ENCODE measurements at places on chromosomes 4 and X.

- no peak for DNase-seq
These were observed 97.9 kb upstream of the PDHA1 start for GRCh38 chrX:19245711-19246269.

GRCh38 chrX:121635141-121635540 lies 587.7 kb downstream of the GLUD2 start:
- DNase-seq: peak; percentile 74

- peak; percentile 43 for DNase-seq
These were observed 1.3 kb downstream of the PTPN13 start for GRCh38 chr4:86595426-86595805.

GRCh38 chr4:115923152-115923551 lies 809.7 kb upstream of the NDST4 start:
- DNase-seq: no peak

DNA sequence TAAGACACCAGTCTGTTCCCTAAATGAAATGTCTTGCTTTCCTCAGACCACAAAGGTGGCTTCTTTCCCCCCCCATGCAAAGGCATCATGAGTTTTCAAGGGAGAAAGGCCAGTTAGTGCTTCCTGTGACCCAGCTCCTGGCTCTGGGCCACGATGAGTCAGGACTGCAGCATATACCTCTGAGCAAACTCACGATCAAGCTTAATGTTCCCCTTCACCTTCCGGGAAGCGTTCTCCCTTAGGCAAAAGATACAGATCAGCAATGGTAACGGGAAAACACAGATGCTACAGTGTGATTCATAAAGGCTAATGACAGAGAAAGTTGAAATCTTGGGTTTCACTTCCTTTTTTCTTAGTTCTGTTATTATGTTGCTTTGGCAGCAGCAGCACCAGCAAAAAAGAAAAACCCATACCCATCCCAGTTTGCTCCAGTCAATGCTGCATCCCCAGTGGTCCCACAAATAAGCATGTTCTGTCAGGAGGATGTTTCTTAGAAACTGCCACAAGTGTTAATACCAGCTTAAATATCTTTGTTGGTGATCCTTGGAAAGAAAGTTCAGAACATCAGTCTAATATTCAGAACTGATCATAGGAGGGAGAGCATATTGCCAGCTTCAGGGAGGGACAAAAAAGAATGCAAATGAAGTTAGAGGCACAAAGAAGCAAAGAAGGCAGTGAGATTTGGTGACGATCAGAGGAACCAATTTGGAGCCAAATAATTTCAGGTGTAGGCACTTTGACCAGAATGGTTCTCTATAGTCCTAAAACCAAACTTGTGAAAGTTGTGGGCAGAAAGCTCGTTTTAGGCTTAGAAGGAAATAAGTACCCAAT lies 41.2 kb downstream of the LONRF3 start:
- DNase-seq: peak; percentile 94

DNA sequence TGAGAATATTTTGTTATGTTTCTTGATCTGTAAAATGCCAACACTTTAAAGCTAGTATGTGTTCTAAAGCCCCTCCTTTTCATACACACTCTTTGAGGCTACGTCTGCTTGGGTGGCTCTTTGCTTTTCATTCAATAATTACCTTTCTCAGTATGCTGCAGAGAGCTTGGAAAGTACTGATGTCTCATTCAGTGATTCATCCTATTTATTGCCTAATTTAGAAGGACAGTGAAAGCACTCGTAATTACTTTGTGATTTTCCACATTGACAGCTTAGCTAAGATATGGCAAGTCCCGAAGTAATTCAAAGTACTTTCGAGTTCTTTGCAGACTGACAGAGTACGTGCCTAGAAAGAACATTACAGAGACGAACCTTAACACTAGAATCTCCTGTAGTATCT lies 57.2 kb downstream of the BMP15 start:
- peak; percentile 73 for DNase-seq

- no peak for DNase-seq
These were observed 23.0 kb upstream of the CPLX1 start for GRCh38 chr4:848803-849477.

DNA sequence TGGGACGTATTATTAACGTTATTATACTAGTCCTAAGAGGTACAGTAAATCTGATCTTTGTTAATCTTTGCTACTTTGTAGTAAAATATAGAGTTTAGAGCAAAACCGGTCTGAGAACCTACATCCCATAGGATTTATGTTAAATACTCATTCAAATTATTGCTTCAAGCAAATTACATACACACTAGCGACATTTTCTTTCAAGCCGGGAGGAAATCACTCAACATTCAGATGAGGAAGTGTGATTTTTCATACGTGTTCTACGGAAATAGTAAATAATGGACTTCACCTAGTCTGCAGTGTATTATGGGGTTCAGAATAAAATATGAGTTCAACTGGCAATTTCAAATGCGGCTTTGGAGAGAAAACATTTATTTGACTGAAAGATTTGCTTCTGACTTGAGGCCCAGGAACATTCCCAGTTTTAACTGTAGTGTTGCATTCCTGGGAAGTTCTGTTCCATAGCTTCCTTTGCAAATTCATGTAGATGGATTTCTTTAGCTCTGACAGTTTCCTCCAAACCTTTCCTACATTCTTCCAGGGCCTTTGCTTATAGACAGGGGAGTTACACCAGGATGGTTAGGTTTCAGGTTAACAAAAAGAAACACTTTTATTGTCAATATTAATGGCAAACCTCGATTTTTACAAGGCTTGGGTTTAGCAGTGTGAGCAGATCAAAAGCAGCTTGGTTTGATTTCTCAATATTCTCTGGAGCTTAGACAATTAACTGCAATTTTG lies 5.3 kb upstream of the HAND2 start:
- no peak for DNase-seq

DNA sequence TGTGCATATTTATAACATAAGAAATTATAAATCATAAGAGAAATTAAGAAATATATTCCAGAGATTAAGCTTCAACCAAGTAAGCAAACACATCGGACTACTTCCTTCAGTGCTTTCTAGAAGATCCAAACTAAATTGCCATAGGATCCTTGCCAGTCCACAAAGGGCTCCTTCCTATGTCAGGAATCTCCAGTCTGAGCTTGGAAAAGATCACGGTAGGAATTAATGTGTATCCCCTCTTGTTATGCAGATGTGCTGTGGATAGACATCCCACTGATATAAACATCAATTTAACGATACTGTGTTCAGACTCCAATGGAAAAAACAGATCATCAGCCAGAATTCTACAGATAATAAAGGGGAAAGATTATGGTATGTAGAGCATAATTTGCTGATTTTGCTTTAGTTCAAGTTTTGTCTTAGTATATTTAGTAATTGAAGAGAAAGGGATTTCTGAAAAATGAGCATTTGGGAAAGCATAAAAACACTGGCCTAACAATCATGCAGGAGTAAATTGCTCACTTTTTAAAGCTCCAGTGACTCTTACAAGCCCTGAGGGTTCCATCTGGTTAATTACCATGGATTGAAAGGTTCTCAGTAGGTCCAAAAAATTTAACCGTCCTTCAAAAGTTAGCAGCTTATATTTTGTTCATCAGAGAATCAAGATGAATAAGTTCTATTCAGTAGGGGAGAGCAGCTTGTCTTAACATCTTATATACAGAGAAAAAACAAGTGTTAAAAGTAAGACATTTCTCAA lies 65.9 kb downstream of the HHIP start:
- DNase-seq: peak; percentile 2

- peak; percentile 57 for DNase-seq
These were observed 4.8 kb upstream of the DAPP1 start for GRCh38 chr4:99811850-99812249.

- DNase-seq: peak; percentile 70
These were observed 51.8 kb downstream of the RBPJ start for GRCh38 chr4:26372525-26373172.

DNA sequence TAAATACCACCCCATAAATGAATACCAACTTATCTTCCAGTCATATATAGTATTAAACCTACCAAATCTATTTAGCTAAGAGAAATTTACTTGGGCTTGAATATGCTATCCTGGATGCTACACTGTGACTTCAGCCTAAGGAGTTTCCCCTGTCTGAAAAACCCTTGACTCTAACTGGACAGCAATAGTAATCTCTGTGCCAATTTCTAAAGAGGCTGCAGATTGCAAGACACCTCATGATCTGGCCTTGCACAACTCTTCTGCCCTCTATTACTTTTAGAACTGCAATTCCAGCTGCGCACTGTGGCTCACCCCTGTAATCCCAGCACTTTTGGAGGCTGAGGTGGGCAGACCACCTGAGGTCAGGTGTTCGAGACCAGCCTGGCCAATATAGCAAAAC lies 371.5 kb downstream of the KCNIP4 start:
- no peak for DNase-seq

GRCh38 chrX:41024755-41025154 lies 60.5 kb upstream of the USP9X start:
- DNase-seq: no peak

GRCh38 chr4:6811165-6811564 lies 28.6 kb downstream of the KIAA0232 start:
- DNase-seq: no peak

DNA sequence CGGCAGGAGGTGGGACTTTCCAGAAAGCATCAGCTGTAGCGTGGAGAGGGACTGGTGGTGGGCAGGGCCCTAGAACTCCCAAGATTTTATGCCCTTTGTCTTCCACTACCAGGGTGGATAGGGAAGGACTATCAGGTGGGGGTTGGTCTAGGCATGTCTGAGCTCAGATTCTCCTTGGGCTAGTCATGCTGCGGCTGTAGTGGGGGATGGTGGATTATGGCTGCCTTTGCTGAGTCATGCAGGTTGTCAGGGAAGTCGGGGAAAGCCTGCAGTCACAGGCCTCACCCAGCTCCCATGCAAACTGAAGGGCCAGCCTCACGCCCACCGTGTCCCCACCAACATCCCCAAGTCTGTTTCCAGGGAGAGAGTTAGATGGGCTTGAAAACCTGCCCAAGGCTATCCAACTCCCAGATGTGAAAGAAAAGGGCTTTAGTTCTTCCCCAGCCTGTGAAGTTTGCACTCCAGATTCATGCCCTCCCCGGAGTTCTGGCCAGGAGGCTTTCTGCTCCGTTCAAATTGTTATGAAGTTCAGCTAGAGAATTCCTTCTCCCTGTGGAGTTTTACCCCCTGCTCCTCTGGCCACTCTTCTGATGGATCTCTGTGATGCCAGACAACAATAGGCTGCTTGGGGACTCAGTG lies 13.4 kb upstream of the MEPE start:
- peak; percentile 95 for DNase-seq

DNA sequence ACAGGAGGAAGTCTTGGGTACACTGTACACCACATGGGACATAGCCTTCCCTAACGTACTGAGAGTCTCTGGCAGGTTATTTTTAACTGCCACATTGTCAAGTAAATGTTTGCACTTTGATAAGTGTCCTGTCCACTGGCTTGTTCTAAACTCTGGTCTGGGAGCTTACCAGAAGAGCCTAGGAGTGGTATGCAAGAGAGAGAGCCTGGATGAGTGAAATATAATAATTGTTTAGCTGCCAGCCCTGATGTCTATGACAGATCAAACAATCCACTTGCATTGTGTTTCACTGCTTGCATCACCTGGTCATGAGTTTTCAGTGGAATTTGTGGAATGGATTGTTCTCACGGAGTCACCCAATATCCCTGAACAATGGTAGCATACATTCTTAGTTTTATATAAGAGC lies 91.6 kb downstream of the SHROOM3 start:
- DNase-seq: peak; percentile 67
